ENCODE measurements at places on chromosomes 1 and 21. TPM values are rescaled to one million over a fixed set of nuclear protein-coding genes. Genes with fewer than 3 reads are reported as not detected.

The OR10J1 gene
- not detected for total RNA-seq

- no peak for DNase-seq
These were observed 362.7 kb downstream of the SIPA1L2 start for GRCh38 chr1:232267092-232267836.

DNA sequence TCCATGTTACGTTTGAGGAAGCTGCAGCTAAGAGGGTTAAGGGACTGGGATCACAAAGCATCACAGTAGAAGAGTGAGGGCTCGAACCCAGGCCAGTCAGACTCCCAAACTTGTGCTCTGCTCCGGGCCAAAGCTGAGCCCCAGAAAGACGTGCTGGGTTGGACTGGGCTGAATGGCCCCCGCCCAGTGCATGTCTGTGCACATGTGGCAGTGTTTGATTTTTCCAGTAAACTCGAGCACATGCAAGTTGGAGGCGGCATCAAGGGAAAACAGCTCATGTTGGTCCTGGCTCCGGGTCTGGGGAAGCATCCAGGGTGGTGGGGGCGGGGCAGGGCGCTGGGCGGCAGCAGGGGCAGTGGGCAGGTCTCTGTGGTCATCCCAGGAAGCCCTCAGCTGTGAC lies 39.8 kb upstream of the WNT4 start:
- no peak for DNase-seq

DNA sequence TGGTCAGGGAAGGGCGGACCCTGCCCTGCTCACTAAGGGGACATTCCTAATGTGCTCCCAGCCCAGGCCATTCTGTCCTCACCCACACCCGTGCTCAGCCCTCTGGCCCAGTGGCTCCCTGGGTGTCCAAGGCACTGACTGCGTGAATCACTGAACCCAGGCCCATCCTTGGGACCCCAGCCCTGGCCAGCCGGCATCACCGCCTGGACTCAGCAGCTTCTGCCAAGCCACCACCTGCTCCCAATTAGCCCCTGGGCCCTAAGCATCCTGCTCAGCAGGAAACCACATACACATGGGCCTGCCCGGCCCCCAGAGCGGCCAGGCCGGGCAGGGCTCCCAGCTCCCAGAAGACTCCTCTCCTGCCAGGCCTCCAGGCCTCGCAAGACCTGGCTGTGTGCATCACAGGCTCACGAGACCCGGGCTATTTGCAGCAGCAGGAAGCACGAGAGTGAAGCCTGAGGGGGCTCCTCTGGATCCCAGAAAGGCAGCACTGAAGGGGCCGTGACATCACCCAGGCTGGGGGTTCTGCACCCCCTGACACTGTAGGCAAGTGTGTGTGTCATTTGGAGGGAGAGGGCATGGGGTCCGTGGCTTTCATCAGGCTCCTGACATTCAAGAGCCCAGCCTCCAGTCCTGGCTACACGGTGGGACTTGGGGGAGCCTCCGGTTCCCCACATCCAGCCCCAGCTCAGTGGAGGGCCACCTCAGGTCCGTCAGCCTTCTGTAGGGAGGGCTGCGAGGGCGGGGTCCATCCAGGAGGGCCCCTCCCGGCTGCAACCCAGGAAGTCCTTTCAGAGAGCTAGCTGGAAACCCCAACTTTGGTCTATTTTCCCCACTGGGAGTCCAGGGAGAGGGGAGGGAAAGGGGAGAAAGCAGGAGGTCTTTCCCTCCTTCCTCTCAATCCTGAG lies 1.6 kb downstream of the MFAP2 start:
- no peak for DNase-seq

DNA sequence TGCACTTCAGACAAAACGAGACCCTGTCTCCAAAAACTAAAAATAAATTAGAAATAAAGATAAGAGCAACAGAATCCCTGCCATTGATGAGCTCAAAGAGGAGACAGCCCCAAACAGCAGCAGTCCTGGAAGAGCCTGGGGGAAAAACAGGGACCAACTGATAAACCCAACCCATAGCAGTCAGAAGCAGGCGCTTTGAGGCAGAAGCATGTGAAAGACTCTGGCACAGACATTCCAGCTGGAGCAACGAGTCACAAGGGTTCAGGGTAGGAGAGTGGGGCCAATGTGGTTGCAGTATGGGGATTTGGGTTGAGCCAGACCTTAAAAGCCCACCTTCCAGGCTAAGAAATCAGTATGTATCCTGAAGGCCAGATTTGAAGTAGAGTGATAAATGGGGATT lies 78.5 kb downstream of the MPZL1 start:
- DNase-seq: no peak

- DNase-seq: peak; percentile 37
These were observed 30.0 kb upstream of the SGIP1 start for GRCh38 chr1:66503841-66504470.

- no peak for DNase-seq
These were observed 105.2 kb downstream of the EDEM3 start for GRCh38 chr1:184649451-184649888.

DNA sequence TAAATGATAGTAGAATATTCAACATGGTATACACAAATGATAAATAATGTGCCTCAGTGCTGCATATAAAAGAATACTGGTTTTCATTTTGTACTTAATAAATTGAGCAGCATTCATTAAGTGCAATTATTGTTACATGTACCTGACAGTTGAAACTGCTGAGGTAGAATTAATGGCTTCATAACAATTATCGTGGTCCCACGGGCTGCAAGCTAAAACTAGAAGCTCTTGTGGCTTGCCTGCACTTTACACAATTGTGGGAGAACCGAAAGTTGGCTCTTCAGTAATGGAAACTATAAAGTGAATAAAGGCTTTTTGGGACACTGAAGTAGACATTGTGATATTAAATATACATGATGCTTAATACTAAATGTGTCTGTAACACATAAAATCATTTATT lies 23.2 kb downstream of the INSL5 start:
- no peak for DNase-seq

DNA sequence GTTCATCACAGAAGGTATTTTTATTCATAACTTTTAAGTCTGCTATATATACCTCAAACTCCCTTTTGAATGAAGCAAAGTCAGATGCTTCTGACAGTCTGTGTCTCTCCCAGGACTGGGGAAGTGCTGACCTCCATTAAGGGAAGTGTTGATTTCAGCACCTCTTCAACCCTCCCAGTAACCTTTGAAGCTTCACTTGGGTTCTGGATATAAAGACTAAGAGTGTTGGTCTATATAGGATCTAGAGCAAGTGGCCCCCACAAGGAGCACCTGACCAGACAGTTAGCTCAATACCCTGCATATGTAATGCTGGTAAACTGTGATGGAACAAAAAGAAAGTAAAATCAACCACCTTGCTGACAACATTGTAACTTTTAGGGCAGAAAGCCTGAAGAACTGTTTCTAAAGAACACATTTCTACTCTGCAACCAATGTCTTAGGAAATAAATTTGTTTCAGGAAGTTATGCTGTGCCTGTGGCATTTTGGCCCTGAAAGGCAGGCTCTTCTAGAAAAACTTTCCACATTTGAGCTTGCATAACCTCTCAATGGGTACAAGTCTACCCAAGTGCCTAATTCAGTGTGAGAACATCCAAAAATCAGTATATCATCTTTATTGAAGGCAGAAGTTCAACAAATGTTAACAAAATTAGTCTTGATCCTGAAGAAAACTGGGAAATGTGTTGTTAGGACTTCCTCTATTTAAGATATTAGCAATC lies 865 bp upstream of the PTPN22 start:
- peak; percentile 32 for DNase-seq

DNA sequence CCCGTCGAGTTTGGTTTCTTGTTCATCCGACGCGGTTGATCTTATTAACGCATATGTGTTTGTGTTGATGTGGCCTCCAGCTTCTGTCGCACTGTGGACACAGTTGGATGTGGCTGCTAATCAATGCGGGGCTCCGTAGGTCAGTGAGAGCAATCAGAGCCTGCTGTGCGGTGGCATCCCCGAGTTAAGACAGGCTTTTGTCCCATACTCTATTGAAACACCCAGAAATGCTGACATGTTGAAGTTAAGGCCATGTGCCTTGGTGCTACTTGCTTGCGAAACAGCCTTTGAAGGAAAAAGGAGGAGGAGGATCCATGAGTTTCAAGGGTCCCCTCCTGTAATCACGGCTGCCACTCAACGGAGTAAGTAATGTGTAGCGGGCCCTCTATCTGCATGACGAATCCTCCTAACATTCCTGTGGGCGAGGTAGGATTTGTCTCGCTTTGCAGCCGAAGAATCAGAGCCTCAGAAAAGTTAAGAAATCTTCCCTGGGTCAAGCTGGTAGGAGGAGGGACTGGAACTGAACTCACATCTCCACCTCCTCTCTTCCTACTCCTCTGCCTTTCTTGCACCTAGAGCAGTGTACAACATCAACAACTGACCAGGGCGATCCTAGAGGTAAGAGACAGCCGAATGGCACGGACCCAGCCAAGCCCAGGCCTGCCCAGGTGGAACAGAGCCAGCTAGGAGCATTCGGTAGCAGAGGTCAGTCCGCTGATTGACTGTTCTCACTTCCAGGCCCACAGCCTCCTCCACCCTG lies 19.5 kb downstream of the PDE9A start:
- no peak for DNase-seq

GRCh38 chr1:157025385-157025784 lies 20.2 kb downstream of the ARHGEF11 start:
- DNase-seq: no peak

- no peak for DNase-seq
These were observed 6.4 kb upstream of the BRWD1 start for GRCh38 chr21:39319814-39320332.

The LENEP gene
- 1.2 TPM for total RNA-seq

GRCh38 chr1:2300851-2301606 lies 72.9 kb downstream of the SKI start:
- peak; percentile 95 for DNase-seq

- DNase-seq: no peak
These were observed 67.6 kb downstream of the GIPC2 start for GRCh38 chr1:78113156-78113916.

GRCh38 chr1:90799326-90799725 lies 82.2 kb upstream of the BARHL2 start:
- no peak for DNase-seq

Data from activated CD4-positive, alpha-beta memory T cell treated with anti-CD3 and anti-CD28 coated beads, Interleukin-2, amount 10 ng/mL, durations not matched to agents 7 days and 5 days (primary cell).